ENCODE measurements at places on chromosomes 4 and X.

- no peak for DNase-seq
Observed at GRCh38 chr4:183074288-183074990, 24.6 kb upstream of the WWC2 start.

- peak; percentile 25 for DNase-seq
Observed at GRCh38 chrX:129606918-129607317, 47.8 kb downstream of the APLN start.

DNA sequence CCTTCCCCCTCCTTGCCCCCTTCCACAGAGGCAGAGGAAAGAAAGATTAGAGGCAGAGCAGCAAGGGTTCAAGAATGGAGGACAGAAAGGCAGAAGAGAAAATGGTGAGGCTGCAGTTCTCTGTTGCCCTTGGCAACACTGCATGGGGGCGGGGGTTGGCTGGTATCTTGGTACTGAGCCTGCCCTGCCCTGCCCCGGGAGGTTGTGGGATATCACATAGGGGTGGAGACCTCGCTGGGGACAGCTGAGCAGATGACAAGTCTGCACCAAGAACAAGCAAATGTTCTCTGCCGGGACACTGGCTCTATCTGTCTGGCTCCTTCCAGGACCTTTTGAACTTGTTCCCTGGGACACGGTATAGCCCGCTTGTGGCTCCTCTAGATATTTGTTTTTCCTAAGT, 39.8 kb downstream of the NHS start:
- no peak for DNase-seq

DNA sequence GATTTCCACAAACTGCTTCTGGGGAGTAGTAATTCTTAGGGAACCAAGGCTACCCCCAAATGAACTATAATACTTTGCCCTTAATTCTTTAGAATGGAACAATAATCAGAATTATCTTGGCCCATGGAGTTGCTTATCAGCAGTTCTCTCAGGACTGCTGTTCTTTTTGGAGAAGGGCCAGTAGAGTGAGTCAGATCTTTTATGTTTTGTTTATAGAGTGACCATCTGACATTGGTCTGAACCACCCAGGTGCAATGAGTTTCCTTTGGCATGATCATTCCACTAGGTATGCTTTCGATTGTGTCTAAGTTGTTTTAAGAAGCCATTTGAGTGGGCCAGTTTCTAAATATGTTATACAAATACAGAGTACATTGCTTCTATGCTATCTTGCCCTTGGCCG, 31.8 kb downstream of the PRRG1 start:
- no peak for DNase-seq

DNA sequence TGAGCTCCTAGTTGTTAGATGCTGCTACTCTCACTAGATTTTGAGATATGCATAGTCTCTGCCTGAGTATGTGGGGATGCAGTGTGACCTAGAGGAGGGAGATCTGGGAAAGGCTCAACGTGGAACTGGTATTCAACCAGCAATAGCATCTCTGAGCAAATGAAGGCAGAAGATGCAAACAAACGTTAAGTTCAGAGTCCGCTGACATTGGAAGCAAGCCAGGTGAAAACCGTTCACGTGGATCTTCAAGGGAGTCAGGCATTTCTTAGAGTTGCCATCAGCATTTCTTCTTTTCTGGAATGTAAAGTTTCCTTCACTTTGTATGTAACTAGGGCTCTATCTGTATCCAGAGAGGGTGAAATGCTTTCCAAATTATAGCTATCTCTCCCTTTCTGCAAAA, 59.9 kb downstream of the C4orf51 start:
- no peak for DNase-seq

- DNase-seq, result no peak
Observed at GRCh38 chr4:18106620-18107019, 85.1 kb upstream of the LCORL start.

DNA sequence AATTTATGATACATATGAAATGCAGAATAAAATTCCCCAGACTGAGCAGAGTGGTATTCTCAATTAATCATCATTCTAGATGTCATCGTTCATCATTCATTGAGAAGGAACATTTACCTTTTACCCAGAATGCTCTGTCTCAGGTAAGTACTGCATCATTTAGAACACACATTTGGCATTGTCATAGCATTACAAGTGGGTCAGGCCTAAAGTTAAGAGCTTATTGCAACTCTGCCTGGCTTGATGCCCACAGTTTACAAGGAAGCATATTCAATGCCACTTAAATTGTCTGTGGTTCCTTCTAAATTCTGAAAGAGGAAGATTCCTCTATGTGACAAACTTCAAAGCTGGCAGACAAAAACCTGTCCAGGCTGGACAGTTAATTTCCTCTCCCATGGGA, 87.3 kb downstream of the CAMK2D start:
- no peak for DNase-seq

GRCh38 chr4:168883513-168883912, 126.5 kb downstream of the CBR4 start:
- DNase-seq, result no peak

DNA sequence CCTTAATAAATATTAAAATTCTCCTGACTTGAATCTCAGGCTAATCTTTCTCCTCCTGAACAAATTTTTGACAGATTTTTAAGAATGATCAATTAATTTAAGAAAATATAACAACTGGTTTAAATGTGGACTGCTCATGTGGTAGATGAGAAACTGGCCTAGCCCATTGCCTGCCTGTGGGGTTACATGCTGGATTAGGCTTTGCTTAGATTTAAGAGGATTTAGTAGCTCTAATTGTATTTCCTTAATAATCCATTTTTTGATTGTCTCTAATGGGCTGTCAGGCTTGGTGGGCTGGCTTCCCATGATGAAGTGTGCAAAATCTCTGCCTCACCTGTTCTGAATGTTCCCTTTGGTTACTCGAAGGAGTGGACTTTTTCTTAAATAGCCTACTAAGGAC, 27.8 kb upstream of the LIMCH1 start:
- no peak for DNase-seq

- no peak for DNase-seq
Observed at GRCh38 chr4:100113732-100114131, 76.5 kb downstream of the DDIT4L start.

DNA sequence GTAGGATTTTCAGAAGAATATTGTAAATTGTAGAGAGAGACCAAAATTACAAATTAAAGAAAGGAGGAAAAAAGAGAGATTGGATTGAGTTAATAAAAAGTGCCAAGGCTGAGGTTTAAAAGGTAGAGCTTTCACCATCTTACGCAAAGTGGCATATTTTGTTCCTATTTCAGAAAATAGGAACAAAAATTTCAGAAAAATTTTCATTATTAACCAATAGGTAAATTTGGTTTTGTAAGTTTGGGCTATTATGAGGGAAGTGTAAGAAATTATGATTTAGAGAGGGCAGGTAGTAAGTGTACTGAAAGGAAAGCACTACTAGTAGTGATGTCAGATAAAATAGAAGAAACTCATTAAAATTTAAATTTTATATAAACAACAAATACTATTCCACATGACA, 479.7 kb downstream of the ACTRT1 start:
- no peak for DNase-seq

- no peak for DNase-seq
Observed at GRCh38 chr4:83268491-83268890, 16.1 kb downstream of the COQ2 start.

DNA sequence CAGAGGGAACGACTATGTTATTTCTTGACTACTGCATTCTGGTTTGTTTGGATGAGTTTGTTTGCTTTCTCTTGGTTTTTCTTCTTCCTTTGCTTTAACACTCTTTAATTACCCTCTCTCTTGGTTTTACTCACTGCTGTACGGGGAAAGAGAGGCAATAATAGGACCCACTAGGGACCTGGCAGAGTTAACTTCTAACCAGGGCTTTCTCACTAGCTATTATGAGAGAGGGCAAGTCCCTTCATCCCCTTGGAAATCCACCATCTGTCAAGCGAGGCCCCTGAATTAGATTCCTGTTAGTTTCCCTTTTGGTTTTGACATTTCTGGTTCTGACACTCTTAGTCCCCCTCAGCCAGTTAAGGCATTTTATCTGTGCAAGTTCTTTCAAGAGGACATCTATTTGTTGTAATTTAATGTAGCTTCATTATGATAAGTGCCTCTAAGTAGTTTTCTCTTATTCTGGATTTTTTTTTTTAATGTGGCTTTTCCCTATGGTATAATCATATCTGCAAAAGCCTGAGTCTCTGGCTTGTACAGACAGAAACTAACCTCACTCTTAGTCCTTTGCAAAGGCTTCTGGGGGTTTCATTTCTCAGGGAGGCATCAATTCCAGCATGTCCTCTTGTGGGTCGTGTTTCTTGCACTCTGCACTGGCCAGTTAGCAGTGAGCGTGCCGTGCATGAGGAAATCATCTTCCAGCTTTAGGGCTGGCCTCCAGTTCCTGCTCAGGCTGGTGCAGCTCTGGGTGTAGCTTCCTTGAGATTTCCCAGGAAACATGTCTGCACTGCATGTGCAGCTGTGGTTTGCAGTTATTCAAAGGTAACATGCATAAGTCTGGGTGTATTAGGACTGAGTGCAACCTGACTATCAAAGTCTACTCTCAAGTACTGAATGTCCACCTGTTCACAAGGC, 221.3 kb downstream of the STIM2 start:
- no peak for DNase-seq

- DNase-seq, result no peak
Observed at GRCh38 chrX:92270936-92271855, 492.0 kb downstream of the PCDH11X start.

DNA sequence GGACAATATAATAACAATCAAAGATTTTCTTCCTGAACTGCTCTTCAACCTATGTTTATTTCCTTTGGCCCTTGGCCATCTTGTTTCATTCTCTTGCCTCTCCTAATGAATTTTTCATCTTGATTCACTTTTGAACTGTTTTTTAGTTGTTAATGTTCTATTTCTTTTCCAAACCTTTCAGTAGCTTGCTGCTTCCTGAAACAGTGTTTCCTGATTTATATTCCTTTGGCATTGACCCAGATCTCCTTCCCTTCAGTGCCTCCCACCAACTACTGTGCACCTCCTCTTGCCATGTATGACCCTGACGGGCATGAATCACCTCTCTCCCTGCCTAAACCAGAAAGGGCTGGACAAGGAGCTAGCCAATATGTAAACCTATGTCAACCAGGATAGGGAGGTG, 25.6 kb upstream of the SPP1 start:
- no peak for DNase-seq

DNA sequence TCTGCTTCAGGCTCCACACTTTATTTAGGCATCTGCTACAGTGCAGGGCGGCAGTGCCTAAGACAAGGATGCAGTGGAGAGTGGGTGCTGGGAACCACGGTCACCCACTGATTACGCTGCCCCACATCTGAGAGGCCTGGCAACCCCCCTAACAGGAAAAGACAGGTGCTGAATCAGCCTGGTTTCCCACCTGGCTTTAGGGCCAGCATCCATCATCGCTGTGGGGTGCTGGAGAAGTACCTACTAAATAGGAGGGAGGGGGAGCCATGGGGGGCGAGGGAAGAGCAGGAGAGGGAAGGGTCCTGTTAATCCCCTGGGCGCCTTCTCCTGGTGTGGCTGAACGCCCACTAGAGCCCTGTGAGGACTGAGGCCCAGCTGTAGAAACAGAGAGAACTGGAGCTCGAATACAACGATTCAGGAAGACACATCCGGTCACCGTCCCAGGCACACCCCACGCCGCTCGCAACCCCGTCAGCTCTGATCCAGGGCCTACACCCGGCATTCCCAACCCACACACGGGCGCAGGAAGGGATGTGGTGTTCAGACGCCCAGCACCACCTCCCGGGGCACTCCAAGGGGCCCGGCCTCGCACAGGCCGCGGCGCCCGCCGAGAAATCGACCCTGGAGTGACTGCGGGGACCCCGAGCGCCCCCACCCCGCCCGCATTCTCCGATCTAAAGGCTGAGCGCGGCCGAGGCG, 554 bp downstream of the DCTD start:
- no peak for DNase-seq

- DNase-seq, result no peak
Observed at GRCh38 chr4:6338175-6338950, 68.7 kb downstream of the WFS1 start.

- DNase-seq, result no peak
Observed at GRCh38 chr4:43485196-43485595, 592.7 kb downstream of the GRXCR1 start.

- DNase-seq, result no peak
Observed at GRCh38 chr4:15878011-15878410, 60.5 kb downstream of the FGFBP1 start.

- DNase-seq, result no peak
Observed at GRCh38 chr4:40586729-40587128, 42.9 kb downstream of the RBM47 start.

DNA sequence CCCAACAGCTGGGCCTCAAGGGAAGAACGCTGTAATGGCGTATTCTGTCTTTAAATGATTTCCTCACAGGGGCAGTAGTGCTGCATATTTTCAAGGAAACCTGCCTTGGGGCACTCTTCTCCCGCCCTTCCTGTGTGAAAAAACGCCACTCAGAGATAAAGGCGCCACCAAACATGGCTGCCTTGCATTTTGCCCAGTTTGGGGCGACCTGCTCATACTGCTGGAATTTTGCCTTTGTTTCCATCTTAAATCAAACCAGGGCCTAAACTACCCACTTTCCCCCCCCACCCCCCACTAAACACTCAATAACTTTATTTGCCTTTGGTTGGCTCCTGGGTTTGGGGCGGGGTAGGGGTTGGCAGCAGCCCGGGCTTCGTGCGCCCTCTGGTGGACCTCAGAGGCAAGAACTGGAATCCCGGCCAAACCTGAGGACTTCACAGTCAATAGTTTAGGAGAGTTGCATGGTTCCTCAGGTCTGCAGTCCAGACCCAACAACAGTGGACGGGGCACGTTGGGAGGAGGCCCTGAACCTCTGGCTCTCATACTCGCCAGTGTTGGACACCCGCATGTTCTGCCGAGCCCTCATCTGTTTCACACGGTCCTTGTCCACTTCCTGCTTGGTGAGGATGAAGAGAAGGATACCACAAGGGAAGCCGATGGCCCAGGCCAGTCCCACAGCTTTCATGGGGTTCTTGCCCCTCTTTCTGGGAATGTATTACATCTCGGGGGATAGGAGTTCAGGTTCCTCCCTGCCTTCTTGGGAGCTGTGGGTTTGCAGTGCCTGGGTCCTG, 220.1 kb upstream of the STK26 start:
- no peak for DNase-seq

DNA sequence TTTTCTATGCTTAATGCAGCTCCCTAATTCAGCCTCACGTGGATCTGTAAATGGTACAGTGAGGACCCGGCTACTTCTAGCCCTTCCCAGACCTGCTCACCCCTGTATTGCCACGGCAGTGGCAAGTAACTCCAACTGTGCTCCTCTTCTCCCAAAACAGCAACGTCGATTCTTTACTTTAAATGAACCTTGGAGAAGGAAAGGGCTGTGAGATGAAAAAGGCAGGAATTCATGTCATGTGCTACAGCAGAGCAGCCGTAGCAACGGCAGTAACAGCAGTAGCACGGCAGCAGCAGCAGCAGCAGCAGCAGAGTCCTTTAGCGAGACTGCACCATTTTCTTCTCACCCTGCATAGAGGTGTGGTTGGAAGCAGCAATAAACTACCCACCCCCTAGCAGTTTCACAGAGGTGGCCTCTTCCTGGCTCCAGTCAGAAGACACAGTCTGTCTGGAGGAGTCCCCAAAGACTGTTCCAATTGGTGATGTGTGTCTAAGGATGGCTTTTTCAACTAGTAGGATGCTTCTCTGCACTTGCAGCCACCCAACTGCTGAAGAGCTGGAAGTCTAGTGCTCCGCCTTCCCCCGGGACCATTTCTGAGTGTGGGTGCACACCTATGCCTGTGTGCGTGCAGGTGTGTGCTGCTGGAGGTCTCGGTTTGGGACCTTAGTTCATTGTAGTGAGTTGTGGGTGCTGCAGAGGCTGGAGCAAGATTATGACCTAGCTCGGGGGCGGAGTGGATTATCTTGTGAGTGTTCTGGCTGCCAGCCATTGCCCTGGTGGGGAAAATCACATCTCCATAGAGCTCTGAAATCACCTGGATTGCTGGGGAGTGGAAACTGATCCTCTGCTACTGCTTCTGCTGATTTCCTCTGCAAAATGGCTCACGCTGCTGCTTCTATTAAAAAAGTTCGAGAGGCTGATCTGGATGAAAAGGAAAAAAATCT, 67.2 kb downstream of the ANK2 start:
- no peak for DNase-seq

All from stimulated activated CD4-positive, alpha-beta T cell treated with anti-CD3 and anti-CD28 coated beads, TNF-alpha, amount 100 ng/mL, for 1 hour (primary cell).